ENCODE measurements at places on chromosomes 7 and 10.

GRCh38 chr7:35267411-35267810 lies 13.5 kb upstream of the TBX20 start:
- no peaks in the 10 kb centered on the region for H3K4me1 ChIP-seq
- DNase-seq, result no peak
- no peak overlapping the region for H3K4me3 ChIP-seq
- peaks cover 22% of the 10 kb centered on the region for H3K27me3 ChIP-seq
- no peaks in the 10 kb centered on the region for H3K36me3 ChIP-seq
- no peak overlapping the region for H3K27ac ChIP-seq

DNA sequence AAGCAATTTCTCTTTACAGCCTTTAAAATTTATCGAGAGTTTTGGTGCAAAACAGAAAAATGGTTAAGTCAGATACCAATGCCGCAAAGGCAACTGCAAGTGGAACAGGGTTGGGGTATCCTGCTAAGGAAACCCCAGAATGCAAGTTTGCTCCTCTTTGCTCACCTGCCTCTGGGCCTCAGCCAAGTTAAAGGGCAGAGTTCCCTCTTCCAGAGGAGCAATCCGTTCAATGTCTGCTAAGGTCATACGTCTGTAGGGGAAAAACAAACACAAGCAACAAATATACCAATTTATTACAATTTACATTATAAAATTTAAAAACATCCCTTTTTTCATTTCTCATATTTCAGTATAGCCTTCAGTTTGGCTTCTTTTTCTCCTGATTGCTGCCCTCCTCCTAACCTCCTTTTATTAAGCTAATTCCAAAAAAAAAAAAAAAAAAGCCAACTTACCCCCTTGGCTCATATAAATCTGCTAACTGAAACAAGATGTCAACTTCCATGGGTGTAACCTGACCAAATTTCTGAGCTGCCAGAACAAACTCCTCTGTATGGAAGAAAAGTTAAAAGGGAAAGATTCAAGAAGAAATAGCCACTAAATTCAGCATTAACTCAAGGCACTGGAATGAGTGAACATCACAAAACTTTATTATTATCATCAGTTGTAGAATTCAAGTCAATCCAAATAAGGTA lies 132.6 kb downstream of the SLC25A13 start:
- peaks cover 4% of the 10 kb centered on the region for H3K36me3 ChIP-seq
- H3K27ac ChIP-seq, result no peak overlapping the region
- H3K4me1 ChIP-seq, result no peaks in the 10 kb centered on the region
- H3K4me3 ChIP-seq, result no peak overlapping the region

- no peak overlapping the region for H3K4me3 ChIP-seq
- peaks cover 17% of the 10 kb centered on the region for H3K36me3 ChIP-seq
- peak overlapping the region; percentile 93 for H3K27ac ChIP-seq
Measured at GRCh38 chr7:5696346-5697110, 84.9 kb downstream of the RNF216 start.

GRCh38 chr10:68446179-68446578 lies 25.6 kb downstream of the DNA2 start:
- peaks cover 5% of the 10 kb centered on the region for H3K36me3 ChIP-seq
- no peak overlapping the region for H3K27ac ChIP-seq
- H3K4me3 ChIP-seq, result no peak overlapping the region
- no peak for DNase-seq

DNA sequence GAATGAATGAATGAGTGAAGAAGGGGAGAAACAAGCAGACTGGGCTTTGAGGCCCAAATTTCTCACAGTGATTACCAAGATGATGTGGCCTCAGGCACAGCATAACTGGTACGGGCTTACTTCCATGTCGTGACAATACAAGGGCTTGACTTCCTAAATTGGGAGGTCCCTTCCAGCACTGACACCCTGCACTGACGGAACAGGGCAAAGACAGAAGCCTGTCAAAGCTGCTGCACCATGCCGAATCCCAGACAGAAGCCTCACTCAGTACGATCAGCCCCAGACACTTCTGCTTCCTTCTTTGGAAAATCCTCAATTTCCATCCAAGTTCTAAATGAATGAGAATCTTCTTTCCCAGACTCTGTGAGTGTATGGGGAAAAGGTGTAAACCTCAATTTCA lies 51.9 kb downstream of the GNA12 start:
- peaks cover 11% of the 10 kb centered on the region for H3K4me1 ChIP-seq
- H3K4me3 ChIP-seq, result no peak overlapping the region
- no peaks in the 10 kb centered on the region for H3K27me3 ChIP-seq
- DNase-seq, result no peak

DNA sequence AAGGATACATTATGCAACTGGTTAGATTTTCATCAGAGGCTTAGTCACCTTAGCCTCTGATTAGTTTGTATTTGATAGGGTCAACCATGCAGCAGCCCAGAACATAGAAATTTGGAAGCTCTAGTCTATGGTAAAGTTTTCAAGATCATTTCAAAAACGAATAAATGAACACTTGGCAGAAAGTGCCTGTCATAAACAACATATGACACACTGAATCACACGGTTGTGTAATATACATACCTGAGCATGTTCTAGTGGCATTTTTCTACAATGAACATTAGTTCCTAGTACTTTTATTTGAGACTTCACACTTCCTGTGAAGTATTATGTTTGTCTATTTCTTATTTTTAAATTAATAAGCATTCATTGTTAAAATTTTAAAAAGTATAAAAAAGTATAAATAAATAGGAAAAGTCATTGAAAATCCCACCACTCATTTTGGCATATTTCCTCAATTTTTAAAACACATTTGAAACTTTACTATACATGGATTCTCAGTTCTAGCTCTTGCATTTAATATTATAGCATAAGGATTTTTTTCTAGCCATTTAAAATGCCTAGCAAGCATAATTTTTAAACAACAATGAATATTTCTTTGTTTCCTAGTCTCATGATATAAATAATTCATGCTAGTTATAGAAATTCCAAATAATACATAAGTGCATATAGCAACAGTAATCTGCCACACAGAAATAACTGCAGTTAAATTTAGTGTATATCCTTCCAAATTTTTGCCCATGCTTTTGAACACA lies 25.7 kb upstream of the PRPS1L1 start:
- no peaks in the 10 kb centered on the region for H3K27me3 ChIP-seq
- DNase-seq, result no peak
- no peak overlapping the region for H3K4me3 ChIP-seq
- no peaks in the 10 kb centered on the region for H3K36me3 ChIP-seq

DNA sequence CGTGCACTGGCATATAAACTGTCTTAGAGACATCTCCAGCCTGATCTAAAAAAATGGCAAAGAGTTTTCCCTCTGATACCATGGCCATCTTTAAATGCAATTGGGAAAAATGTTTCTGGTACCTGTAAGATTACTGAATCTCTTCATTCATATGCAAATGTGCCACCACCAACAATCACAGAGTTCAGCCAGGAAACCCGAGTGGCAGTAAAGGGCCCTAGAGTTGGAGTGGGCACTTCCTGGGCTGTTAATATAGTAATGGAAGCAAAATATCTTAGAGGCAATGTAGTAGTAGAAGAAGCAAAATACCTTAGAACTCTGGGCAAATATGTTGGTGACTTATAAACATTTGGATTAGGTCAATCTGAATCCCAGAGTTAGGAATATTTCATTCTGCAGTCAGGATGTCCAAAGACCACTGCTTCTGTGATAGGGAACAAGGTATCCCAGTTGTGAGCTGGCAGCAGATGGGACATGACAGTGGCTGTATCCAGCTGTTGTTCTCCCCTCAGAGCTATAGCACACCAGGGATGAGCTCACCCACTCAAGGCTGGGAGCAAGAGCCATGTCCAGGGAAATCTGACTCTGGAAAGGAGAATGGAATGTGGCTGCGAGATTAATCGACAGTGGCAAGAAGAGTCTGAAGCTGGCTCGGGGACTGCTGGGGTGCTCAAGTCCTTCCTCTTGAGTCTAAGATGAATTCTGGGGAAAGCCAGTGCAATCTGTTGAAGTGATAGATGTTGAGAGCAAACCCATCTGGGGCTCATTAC lies 332.1 kb downstream of the PHTF2 start:
- peaks cover 2% of the 10 kb centered on the region for H3K4me1 ChIP-seq
- H3K4me3 ChIP-seq, result no peak overlapping the region
- no peak overlapping the region for H3K27ac ChIP-seq
- H3K36me3 ChIP-seq, result no peaks in the 10 kb centered on the region

DNA sequence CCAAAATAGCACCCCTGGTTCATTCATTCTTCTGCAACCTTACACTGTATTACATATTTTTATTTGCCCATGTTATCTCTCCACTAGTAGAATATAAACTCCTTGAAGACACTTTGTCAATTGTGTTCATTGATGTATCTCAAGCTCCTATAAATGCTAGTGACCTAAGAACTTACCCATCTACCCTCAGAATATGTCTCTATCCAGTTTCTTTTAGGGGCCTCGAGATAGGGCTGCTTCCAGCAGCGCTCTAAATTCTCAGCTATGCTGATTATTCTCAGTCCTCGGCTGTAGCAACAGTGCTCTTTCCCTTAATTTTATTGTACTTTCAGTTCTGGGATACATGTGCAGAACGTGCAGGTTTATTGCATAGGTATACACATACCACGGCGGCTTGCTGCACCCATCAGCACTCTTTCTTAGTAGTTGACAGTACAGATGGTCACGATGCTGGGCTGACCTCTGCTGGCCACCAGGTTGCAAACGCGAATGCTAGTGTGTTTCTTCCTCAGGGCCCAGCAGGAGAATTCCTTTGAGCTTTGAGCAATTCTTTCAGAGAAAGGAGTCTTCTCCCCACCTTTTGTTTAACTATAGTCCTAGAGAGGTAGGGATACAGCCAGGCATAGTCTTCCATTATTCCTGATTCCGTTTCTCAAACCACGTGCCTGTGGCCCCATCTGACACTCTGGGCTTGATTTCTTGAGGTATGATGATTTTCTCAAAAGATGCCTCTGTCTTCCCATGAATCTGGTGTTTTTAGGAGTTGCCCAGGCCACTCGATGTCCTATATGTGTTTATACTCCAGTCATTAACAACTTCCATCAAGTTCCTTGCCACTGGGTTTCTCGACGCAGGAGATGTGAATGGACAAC lies 49.1 kb upstream of the CDC14C start:
- no peaks in the 10 kb centered on the region for H3K36me3 ChIP-seq
- H3K4me1 ChIP-seq, result no peaks in the 10 kb centered on the region
- no peaks in the 10 kb centered on the region for H3K27me3 ChIP-seq
- no peak overlapping the region for H3K27ac ChIP-seq
- no peak overlapping the region for H3K4me3 ChIP-seq

- H3K27ac ChIP-seq, result no peak overlapping the region
- no peak for DNase-seq
- H3K4me1 ChIP-seq, result no peaks in the 10 kb centered on the region
- H3K4me3 ChIP-seq, result no peak overlapping the region
- no peaks in the 10 kb centered on the region for H3K27me3 ChIP-seq
Measured at GRCh38 chr7:113464096-113464855, 345.9 kb upstream of the SMIM30 start.

- no peak for DNase-seq
- peaks cover 11% of the 10 kb centered on the region for H3K4me1 ChIP-seq
- no peaks in the 10 kb centered on the region for H3K36me3 ChIP-seq
- H3K27me3 ChIP-seq, result peaks cover 4% of the 10 kb centered on the region
Measured at GRCh38 chr10:43198682-43199005, 60.4 kb downstream of the CSGALNACT2 start.

DNA sequence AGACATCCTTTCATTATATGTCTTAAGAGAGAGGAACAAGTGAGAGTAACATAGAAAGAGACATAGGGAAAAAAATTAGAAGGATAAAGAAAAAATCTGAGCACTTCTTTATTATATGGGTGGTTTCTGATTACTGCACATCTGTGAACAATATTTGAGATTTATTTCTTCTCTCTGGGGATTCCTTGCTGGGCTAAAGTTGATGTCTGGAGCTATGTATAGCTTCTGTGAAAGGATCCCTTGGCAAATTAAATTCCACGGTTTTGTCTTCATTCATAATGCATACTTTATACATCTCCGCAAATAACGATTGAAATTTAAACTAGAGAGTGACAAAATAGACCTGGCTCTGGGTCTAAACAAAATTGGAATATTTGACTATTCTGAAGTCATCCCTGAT lies 232.2 kb upstream of the CTBP2 start:
- H3K36me3 ChIP-seq, result no peaks in the 10 kb centered on the region
- H3K4me1 ChIP-seq, result no peaks in the 10 kb centered on the region
- H3K27me3 ChIP-seq, result no peaks in the 10 kb centered on the region
- DNase-seq, result peak; percentile 51

GRCh38 chr7:22083704-22084240 lies 138.1 kb upstream of the CDCA7L start:
- H3K4me3 ChIP-seq, result peak overlapping the region; percentile 73
- H3K4me1 ChIP-seq, result peaks cover 26% of the 10 kb centered on the region
- peak overlapping the region; percentile 94 for H3K27ac ChIP-seq
- no peaks in the 10 kb centered on the region for H3K36me3 ChIP-seq
- H3K27me3 ChIP-seq, result no peaks in the 10 kb centered on the region

GRCh38 chr10:118754229-118754555 lies 578 bp downstream of the CACUL1 start:
- peak overlapping the region; percentile 100 for H3K4me3 ChIP-seq
- DNase-seq, result peak; percentile 67
- no peaks in the 10 kb centered on the region for H3K27me3 ChIP-seq
- no peaks in the 10 kb centered on the region for H3K36me3 ChIP-seq

DNA sequence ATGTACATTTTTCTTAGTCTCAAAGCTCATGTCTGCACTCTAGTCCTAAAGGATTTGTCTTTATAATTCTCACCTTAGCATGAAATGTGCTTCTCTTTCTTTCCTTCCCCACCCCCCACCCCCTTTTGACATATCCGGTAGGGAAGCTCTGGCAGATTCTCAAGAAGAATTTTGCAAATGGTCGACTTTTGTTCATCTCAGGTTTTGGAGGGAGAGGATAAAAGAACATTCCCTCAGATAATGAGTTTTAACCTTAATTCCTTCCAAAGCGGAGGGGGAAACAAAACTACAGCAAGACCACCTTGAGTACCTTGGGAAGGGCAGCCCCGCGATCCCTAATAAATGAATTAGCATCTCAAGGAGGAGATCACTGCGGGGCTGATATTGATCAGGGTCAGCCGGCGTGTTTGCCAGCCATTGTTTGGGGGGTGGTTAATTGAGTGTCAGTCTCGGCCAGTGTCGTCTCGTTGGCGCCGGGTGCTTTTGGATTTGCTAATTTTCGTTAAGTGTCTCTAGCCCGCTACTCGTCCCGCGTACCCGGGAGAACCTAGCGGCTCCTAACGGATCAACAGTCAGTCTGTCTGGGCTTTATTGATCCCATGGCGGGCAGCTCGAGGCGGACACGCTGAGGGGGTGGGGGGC lies 874 bp upstream of the BAMBI start:
- H3K36me3 ChIP-seq, result no peaks in the 10 kb centered on the region
- peaks cover 65% of the 10 kb centered on the region for H3K27me3 ChIP-seq
- H3K27ac ChIP-seq, result no peak overlapping the region

- no peaks in the 10 kb centered on the region for H3K27me3 ChIP-seq
- no peak for DNase-seq
- no peaks in the 10 kb centered on the region for H3K4me1 ChIP-seq
- H3K36me3 ChIP-seq, result no peaks in the 10 kb centered on the region
Measured at GRCh38 chr10:43585046-43585445, 10.6 kb upstream of the ZNF239 start.
